Esophagus squamous epithelium (tissue), 5 donors: ENCODE measurements at places on chromosomes 7 and 10.

DNA sequence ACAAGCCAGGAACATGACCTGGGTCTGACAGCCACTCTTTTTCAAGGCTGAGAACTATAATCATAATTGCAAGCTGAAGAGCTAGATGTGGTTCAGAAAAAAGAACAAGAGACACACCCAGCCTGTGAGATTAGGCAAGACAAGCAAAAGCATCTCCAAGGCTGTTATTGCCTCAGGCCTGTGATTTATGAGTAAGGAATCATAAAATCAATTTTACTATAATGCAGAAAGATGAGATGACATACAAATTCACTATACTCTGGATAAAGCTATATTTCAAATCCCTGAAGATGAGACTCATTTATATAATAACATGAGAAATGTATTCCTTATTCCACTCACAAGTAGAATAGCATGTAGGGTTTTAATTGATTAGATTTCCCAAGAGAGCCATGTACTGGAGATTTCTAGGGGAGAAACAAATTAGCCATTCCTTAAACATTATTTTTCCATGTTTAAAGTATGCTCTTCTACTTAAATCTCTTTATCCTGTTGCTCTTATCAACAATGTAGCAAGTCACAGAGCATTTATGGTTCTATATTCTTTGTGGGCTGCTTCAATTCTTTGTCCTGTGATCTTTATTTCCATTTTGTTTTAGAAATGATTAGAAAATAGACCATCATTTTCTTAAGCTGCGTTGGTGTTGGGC lies 47.4 kb downstream of the FHIP2A start:
- DNase-seq = no peak

DNA sequence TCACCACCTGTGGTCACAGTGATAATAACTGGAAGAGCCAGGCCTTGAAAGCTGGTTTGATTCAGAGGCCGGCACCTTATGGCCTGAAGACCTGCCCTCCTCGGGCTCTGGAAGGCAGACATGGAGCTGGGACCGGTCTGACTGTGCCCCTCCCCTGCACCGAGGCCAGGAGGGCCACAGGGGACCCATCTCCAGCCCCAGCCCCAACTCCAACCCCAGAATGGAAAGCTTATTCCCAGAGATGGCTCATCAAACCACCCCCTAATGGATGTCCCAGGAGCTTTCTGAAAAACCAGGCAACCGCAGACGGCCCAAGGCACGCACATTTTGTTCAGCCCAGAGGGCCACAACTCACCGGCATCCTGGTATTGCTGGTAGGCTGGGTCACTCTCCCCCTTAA lies 16.8 kb downstream of the PDIA4 start:
- no peak for DNase-seq

- no peak for DNase-seq
Measured at GRCh38 chr7:46178661-46179060, 257.6 kb upstream of the IGFBP3 start.

DNA sequence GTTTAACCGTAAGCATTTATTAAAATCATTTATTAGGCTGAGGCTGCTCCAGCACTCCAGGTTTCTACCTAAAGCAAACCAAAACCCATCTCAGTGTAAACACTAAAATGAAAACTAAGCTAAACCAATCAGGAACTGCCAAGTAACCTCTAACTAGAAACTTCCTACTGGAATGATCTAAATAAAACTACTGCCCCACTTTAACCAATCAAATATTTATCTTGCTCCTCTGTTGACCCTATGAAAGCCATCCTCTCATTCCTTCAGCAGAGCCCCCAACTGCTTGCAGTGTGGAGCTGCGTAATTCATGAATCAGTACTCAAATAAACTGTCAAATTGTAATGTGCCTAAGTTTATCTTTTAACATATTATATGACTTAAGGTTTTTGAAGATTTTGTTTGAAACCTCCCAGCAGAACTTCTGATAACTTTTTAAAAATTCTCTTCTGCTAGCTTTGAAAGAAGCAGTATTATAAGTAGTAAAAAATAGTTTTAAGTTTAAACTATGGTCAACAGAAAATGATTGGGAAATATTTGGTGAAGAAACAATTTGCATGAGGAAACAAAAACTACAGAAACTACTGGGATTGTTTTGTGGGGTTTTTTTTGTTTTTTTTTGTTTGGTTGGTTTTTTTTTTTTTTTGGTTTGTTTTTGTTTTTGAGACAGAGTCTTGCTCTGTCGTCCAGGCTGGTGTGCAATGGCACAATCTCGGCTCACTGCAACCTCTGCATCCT lies 47.4 kb downstream of the GPR37 start:
- DNase-seq = no peak
